ENCODE measurements at places on chromosomes 16 and 17.

DNA sequence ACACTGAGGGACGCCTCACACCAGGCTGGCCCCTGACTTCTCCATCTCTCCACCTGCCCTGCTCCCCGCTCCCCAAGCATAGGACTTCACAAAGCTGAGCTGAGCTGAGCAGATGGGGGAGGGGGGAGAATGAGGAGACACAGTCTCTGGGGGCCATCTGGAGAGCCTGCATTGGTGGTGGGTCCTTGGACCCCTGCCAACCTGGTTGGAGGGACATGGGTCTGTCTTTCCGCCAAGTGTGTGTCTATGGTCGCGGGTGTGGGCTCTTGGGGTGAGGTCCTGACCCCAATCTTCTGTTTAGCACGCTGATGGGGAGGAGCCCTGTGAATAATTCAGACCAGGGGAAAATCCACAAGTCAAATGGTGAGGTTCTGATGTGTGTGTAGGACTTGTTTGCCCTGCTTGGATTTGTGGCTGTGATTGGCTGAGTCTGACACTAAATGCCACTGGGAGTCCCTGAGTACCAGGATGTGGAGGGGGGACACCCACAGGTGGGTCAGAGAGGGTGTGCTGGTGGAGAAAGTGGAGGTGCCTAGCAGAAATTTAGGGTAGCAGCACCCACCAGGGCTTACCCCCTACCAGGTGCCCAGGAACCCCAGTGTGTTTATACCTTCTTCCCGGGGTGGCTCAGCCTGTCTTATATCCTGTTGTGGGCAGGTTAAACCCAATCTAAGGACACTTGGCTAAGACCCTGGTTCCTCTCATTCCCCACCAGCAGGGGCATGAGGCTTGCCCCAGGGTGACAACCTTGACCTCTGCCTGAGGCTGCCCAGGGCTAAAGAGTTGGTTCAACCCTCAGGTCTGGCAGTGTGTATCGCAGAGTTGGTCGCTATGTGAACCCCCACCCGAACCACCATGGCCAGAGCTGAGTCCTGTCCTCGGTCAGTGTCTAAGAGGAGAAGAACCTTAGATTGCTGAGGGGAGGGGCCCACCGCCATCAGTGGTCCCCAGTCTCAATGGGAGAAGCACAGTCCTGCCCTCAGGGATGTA, 2.1 kb downstream of the FMNL1 start:
- no peak for DNase-seq

- no peak for DNase-seq
Observed at GRCh38 chr17:2028737-2029136, 1.2 kb upstream of the DPH1 start.

DNA sequence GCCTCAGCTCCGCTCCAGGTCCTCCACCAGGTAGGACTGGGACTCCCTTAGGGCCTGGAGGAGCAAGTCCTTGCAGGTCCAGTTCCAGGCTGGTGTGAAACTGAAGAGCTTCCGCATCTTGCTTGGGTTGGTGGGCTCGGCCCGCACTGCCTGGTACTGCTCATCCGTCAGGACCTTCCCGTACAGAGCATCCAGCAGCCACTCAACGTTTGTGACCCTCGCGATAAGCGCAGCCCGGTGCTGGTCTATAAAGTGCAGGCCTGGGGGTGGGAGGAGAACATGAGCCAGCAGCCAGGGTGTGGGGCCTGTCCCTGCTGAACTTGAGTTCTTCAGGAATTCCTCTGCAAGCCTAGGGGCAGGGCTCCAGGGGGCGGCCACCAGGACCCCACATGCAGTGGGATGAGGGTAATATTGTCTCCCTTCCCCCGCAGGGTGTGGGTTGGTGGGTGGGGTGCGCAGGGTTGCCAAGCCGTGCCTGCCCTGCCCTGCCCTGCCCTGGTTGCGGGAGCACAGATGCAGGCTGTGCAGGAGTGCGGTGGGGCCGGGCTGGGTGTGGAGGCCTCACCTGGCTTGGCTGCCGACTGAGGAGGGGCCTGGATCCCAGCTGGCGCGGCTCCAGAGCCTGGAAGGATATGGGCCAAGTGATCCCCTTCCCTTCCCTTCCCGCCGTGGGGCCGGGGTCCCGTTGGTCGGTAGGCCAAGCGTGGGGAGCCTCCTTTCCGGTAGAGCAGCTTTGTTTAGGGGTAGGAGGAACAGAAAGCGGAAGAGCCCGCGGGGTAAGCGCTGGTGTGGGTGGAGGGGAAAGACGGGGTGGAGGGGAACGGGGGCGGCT, 762 bp downstream of the PYCARD start:
- DNase-seq: no peak

GRCh38 chr16:12319428-12320035, 343.0 kb downstream of the SNX29 start:
- DNase-seq: peak; percentile 9

- no peak for DNase-seq
Observed at GRCh38 chr16:66326991-66327513, 39.4 kb upstream of the CDH5 start.

DNA sequence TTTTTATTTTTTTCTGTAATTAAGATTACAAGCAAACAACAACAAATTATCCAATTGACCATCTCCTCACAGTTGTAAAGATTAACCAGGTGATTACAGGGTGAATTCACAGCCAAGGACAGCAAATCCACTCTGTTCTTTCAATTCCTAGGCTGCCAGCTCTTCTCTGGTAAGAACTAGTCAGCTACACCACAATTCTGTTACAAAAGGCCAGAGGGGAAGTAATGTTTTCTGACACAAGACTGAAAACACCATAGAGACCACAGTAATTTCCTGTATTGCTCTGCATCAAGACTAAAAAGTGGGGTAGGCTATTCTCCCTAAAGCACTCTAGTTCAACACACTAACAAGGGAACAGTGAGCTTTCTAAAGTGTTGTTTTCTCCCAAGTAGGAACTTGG, 10.6 kb downstream of the CA10 start:
- peak; percentile 71 for DNase-seq

GRCh38 chr17:3738562-3739295, 15.0 kb downstream of the HASPIN start:
- DNase-seq: no peak

DNA sequence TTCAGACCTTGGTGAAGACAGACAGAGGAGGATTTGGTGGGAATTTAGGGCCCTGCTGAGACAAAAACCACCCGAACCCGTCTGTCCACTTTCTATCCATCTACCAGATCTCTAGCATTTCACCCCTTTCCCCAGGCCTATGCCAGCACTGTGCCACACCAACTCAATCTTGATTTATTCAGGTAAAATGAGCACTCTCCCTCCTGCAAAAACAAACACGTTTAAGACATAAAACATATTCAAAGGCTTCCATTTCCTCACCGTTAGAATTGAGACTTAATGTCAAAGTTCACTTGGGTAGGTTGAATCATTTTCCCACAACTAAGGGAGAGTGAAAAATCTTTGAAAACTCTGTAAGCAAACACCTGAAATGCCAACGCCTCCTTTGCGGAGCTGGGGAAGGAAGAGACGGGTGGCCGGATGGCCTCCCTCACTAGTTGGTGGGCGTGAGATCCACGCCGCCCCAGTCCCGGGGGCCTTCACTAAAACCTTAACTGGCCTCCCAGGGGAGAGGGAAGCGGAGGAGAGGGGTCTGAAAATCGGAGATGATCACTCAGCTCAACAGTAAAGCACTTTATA, 862 bp downstream of the DCAKD start:
- DNase-seq: peak; percentile 35

- no peak for DNase-seq
Observed at GRCh38 chr16:46854846-46855245, 23.9 kb upstream of the C16orf87 start.

DNA sequence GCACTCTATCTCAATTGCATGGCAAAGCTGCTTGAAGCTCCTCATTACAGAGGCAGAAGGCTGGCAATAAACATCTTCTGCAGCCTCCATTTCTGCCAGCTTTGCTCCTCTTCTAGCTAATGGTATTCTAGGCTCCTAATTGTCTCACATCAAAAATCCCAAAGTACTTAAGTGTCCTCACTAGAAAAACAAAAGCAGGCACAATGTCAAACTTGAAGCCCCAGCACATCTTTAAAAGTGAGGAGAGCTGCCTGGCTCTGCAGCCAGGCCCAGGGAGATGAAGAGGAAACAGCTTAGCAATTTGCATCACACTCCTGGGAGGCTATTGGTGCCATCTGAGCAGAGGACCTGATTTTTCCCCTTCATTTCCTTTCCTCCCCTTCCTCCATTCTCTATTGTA, 197.1 kb downstream of the KCNJ2 start:
- DNase-seq: no peak

DNA sequence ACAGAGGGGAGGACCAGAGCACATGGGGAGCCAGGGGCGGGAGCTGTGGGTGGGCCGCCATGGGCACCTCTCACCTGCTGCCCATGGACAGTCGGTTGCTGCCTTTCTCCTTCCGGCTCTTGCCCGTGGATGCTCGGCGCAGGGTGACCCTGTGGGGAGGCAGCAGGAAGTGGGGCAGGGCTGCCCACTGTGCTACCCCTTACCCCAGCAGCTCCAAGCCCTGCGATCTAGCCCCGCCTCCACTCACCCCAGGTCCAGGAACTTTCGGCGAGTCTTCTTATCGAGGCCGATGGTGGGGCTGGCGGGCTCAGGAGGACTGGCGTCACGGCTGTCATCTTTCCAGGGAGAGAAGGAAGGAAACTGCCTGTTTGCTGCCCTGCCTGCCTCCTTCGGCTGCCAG, 14.2 kb downstream of the SAMD14 start:
- DNase-seq: no peak

DNA sequence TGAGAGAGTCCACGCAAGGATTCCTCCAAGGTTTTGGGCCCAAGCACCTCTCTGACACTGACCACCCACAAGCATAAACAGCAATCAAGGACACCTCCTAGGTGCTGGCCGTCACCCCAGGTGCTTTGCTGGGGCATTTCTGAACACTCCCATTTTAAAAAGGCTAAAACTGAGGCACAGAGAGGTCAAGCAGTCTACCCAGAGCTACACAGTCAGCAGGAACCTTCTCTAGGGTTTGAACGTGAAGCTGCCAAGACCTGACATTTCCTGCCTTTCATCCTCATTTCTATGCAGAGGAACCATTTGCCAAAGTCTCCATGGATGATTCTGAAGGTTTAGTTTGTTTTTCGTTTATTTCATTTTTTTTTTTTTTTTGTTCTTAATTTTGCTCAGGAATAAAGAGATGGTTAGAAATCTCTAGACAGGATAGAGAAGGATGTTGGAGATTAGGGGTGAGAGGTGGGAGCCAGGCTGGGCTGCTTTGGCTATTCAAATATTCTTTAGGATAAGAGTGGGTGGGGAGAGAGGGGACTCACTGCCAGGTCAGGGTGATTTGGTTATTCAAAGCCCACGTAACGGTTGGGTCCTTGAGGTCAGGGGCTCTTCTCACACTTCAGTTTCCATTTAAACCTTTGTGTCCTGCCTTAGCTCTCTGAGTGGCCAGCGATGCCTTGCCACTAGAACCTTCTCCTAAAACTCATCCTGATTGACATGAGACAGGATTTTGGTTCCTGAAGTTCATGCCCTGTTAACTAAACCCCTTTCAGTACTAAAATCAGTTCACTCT, 6.2 kb downstream of the PLCG2 start:
- DNase-seq: no peak

DNA sequence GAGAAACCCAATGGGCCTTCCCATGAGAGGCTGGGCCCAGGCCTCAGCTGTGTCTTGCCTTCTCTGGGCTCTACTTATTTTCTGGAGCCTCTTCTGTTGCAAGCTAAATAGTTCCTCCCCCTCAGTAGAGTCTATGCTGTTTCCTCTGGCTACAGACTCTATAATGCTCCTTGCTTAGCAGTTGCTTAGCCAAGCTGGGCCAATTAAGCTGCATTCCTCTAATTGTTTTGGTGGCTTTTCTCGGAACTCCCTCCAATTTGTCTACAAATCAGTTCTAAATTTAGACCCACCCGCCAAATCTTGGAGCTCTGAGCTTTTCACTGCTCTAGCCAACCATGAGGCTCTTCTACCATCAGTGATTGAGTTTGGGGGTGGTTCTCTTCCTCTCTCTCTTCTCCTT, 302.7 kb upstream of the ASIC2 start:
- no peak for DNase-seq

DNA sequence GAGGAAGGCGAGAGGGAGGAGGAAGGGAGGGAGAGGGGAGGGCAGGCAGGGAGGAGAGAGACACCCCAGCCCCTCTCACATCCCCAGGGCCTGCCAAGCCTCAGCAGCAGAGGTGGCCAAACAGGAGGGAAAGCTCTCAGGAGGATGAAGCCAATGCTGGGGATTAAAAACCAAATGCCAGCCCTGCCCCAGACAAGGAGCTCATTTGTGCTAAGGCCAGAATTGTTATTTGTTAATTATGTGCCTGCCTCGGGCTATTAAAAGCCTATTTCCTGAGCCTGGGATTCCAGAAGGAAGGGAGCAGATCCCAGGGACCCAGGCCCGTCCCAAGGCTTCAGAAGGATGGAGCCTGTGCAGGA, 27.9 kb upstream of the GINS2 start:
- DNase-seq: no peak

GRCh38 chr17:81400996-81401722, 5.9 kb downstream of the BAHCC1 start:
- DNase-seq: no peak

DNA sequence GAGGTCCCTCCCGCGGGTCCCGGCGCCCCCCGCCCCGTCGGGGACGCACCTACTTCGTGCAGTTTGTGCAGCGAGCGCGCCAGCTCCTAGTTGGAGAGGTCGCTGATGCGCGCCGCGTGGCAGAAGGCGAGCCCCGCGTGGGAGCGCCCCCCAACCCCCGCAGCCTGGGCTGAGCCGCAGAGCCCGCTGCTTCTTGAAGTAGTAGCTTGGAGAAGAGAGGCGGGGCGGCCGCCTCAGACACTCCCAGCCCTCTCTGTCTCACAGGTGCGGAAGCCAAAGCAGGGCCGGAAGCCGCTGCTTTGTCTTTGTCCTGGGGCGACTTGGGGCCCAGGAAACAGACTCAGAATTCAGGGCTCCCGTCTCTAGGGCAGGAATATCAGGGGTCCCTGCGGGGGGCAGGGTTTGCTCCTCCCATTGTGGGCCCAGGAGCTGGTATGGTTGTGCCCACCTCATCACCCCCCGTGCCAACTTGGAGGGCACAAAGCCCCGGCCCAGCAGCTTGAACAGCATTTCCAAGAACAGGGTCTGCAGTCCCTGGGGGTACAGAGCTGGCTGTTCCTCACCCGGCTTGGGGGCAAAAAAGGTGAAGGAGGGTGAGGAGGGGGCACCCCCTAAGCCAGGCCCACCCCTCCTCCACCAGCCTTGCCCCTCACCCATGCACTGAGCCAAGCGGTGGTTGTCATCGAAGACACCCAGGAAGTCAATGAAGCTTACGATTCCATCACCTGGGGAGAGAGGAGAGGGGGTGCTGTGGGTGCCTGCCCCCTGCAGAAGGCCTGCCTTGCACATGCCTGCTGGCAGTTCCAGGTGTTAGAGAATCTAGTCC, 13.5 kb downstream of the SPATA32 start:
- DNase-seq: no peak

- peak; percentile 30 for DNase-seq
Observed at GRCh38 chr17:59963738-59964481, 630 bp downstream of the RNFT1 start.

DNA sequence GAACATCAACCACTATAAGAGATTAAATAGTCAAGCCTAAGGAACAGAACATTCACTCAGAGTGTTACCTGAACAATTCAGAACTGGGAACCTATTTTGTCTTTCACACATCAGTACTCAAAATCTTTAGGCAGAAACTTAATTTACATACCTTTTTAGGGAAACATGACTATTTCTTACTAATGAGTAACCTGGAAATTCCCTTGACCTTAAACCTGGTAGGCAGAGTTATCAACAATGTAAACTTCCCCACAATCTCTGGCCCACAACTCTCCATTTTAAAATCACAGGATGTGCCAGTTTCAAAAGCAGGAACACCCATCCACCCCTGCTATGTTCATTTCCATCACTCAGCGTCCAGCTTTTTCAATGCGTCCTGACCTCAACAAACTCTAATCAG, 132.9 kb upstream of the ANKFN1 start:
- no peak for DNase-seq

- no peak for DNase-seq
Observed at GRCh38 chr16:49365711-49366509, 7.7 kb upstream of the C16orf78 start.

- DNase-seq: no peak
Observed at GRCh38 chr17:43019418-43019817, 2.8 kb downstream of the VAT1 start.

Data from HT1080 (cell line).